Epithelial cell of proximal tubule (primary cell): ENCODE measurements at places on chromosomes 2 and 18. TPM values are rescaled to one million over a fixed set of nuclear protein-coding genes. Genes with fewer than 3 reads are reported as not detected.

GRCh38 chr2:191190861-191191552, 40.2 kb upstream of the STAT4 start:
- no peak for DNase-seq

GRCh38 chr2:166932032-166932431, 43.8 kb downstream of the XIRP2 start:
- DNase-seq = no peak

DNA sequence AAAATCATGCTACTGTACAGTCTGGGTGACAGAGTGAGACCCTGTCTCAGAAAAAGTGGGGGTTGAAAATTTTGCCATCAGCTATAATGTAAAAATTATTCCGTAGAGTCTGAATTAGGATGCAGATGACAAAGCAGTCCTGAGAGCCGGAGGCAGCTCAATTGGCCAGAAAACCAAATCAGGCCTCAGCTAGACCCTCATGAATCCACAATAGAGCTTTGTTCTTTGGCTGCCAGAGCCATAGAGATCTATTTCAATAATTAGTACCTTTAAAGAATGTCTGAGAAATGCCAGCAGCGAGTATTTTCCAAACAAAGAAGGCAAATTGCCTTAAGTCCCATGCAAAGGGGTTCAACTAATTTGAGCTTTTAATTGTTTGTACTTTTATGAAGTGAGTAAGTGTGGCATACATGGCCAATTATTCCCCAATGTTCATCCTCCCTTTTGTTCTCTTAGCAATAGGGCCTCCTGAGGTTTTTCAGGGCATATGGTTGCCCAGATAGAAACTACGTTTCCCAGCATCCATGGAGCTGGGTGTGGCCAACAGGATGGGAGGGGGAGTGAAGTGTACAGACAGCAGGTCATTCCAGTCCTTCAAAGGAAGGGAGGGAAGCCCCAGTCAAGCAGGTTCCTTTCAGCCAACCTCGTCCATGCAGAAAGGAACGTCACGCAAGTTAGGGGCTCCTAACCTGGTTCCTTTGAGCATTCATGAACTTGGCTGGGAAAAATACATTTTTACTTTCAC, 211.3 kb upstream of the APCDD1 start:
- DNase-seq = no peak

The OTOF gene
- total RNA-seq = not detected in 2 replicates

GRCh38 chr18:23703987-23704384, 14.7 kb downstream of the LAMA3 start:
- no peak for DNase-seq

DNA sequence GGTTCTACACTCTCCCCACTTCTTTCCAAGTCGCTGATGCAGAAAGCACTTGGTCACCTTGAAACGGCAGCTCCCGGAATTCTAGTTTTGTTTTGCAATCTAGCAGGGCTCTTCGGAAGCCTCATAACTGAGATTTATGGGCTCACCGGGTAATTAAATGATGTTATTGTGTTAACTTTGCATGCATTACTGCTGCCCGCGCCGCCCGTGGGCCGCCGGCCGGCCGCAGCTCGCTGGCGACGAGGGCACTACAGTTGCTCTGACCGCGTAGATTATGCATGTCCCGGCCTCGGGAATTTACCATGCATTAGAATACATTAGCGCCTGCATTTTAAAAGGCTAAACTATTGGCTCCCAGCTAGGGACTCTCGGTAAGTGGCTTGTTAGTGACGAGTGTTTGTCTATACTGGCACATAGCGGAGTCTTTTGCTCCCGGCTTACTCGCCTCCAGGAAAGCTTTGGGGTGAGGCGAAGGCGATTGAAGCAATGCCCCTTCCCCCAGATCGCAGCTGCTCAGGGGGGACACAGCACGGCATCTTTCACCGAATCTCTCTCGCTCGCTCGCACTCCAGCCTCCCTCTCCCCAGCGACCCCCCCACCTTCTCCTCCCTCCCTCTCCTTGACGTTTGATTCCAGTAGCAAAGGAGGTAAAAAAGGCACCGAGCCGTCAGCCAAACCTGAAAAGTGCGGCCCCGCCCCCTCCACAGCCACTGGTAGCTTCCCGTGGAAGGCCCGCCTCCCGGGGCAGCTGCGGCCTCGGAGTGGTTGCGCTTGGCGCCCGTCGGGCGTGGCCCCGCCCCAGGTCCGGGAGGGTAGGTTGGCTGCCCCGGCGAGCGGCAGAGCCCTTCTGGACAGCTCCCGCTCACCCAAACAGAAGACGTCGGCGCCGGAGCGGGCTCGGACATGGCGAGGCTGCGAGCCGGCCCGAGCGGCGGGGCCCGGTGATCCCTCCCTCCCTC, at the start of gene ONECUT2:
Gene ONECUT2 (plus strand): TSS at position 839 of the 959 bp plus-strand sequence. CDS start 343 bp downstream, outside the sequence.
- peak; percentile 31 for DNase-seq

GRCh38 chr18:11504962-11505361, 104.4 kb upstream of the SLC35G4 start:
- DNase-seq = no peak

GRCh38 chr18:62904396-62905285, 189.3 kb downstream of the PHLPP1 start:
- no peak for DNase-seq

The GALR1 gene
- not detected in 2 replicates for total RNA-seq

The ITGB1BP1 gene
- 62.6 and 73.8 TPM in 2 replicates for total RNA-seq

The IL36RN gene
- total RNA-seq = not detected in 2 replicates

GRCh38 chr2:179842498-179843153, 18.8 kb downstream of the ZNF385B start:
- no peak for DNase-seq

The ARHGEF33 gene
- total RNA-seq = under 0.01 and 0.22 TPM in 2 replicates

GRCh38 chr2:222514901-222515300, 90.6 kb downstream of the SGPP2 start:
- DNase-seq = no peak

DNA sequence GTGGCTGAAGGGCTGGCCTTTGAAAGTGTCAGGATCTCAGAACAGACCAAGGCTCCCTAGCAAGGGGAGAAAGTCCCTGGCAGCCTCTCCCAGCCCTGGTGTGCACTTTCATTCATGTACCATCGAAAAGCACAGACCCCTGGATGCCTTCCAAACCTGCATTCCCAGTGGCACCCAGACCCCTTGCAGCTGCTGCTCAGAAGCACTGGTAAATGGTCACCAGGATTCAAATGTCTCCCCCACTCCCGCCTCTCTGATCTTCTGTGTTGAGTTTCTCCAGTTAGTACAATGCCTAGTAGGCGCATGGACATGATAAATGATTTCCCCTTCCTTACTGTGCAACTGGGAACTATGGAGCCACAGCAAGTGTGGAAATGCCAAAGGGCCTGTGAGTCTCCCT, 180.0 kb downstream of the GLI2 start:
- DNase-seq = no peak

The CKAP2L gene
- total RNA-seq = 18.8 and 23.4 TPM in 2 replicates

The LBX2 gene
- total RNA-seq = 1.3 and 1.7 TPM in 2 replicates

GRCh38 chr2:73823916-73824523, 4.7 kb upstream of the STAMBP start:
- no peak for DNase-seq

DNA sequence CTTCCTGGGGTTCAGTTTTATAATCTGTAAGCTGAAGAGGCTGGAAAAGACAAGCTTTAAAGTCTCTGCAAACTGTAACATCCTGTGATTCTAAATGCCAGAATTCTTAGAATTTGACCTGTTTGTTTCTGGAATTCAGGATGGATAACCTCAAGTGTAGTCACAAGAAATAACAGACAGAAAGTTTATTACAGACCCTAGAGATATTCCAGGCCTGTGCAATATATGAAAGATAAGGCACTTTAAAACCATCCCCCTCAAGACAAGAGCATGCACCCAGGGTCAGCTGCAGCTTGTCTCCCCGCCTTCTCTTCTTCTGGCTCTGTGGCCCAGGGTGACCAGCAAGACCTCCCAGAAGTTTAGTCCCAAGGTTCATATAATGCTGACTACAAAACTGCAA, 298.7 kb upstream of the ACVR2A start:
- no peak for DNase-seq

DNA sequence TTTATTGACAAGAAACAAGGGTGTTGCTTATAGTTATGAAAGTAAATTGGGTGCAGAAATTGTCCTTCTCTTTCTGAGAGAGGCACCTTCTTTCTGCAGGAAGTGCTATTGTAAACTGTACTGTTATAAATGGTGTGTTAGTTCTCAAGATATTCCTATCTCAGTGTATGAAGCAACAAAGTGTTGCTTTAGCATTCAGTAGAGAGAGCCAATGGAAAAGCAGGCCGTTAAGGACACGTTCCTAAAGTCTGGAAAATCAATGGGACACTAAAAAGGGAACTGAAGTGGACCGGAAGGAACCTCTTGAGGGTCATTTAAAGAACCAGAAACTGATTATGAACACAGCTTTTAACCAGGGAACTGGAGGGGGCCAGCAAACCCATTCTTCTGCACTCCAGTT, 510.0 kb upstream of the ZEB2 start:
- no peak for DNase-seq

GRCh38 chr18:47978141-47978540, 47.7 kb upstream of the SMAD2 start:
- DNase-seq = no peak

- DNase-seq = no peak
Measured at GRCh38 chr2:240958366-240959213, 39.8 kb upstream of the SNED1 start.

The ASB1 gene
- total RNA-seq = 23.5 and 29.7 TPM in 2 replicates

The TSPYL6 gene
- not detected in 2 replicates for total RNA-seq

DNA sequence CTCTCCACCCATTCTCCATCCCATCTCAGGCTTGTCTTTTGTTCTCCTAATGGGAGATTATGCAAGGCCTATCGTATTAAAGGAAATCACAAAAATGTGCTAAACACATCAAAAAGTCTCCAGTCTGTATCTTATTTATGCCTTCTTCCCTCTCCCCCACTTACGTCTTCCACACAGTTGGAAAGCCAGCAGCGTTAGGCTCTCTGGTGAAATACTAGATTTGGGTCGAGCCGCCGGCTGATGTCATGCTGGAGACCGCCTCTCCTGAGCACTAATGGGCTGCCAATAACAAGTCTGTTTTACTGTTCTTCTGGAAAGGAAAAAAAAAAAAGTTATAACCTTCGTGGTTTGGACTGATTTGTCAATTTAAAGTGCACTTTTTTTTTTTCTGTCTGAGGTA, 182.7 kb upstream of the SIX2 start:
- no peak for DNase-seq

DNA sequence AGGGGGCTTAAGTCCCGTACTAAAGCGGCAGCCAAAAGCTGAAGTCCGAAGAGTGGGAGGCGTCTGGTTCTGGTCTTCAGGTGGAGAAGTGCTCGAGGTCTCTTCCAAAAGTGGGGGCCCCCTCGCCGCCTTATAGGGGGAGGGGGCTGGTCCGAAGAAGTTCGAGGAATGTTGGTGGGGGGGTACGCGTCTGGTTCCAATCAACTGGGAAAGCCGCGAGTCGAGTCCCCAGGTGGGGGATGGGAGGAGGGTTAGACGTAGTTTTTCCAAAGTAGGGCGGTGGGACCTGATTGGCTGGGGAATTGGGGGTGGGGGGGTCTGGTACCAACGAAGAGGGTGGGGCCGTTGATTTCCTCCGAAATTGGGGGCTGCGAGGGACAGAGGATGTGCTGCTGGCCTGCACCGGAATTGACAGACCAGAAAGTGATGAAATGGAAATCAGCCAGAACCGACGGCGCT, 594 bp downstream of the ITM2C start:
- no peak for DNase-seq

DNA sequence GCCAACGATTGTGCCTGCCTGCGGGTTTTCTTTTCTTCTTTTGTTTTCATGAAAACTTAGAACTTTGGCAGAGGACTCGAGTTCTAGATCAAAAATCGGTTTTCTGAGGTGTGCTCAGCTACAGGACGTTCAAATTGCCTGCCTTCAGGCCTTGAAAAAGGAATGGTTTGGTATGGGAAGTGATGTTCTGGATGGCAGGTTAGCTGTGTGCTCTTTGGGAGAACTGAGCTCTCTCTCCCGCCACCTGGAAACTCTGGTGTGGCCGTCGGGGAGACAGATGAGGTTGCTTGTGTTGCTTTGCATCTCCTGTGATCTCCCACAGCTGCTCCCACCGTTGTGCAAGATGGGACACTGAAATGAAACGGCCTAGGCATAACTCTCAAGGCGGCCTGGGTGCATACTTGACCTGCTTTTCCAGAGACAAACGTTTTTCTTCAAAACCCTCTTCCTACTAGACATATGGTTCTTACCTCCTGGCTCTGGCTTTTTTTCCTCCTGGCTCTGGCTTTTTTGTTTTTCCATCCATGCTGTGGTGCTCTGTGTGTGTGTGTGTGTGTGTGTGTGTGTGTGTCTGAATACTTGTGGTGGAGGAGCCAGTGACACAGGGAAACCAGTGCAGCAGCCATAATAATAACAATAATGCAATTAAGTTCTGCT, 2.0 kb downstream of the FMNL2 start:
- no peak for DNase-seq

The NPHP1 gene
- total RNA-seq = 3.1 and 5.3 TPM in 2 replicates

DNA sequence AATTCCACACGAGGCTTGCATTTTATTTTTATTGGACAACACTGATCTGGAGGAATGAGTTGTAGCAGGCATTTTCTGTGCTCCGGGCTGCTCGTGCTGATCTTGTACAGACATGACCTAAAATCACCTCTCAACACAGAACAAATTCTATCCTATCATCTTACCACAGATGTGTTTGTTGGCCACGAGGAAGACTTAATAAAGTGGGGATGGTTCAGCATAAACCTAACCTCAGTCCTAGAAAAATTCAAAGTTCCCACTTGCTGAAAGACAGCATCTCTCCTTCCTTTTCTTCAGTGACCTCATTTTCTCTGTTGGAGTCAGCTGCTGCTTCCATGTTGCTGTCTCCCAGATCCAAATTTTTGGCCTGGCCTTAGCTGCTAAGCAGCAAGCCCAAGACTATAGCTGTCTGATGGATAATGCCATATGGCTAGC, 45.3 kb downstream of the RBKS start:
- no peak for DNase-seq

The MYOM1 gene
- total RNA-seq = 0.12 and 0.14 TPM in 2 replicates

The CFAP53 gene
- total RNA-seq = 0.22 and 0.69 TPM in 2 replicates

The ANKRD30BL gene
- not detected in 2 replicates for total RNA-seq

- no peak for DNase-seq
Measured at GRCh38 chr18:78739882-78740677, 239.5 kb upstream of the SALL3 start.

DNA sequence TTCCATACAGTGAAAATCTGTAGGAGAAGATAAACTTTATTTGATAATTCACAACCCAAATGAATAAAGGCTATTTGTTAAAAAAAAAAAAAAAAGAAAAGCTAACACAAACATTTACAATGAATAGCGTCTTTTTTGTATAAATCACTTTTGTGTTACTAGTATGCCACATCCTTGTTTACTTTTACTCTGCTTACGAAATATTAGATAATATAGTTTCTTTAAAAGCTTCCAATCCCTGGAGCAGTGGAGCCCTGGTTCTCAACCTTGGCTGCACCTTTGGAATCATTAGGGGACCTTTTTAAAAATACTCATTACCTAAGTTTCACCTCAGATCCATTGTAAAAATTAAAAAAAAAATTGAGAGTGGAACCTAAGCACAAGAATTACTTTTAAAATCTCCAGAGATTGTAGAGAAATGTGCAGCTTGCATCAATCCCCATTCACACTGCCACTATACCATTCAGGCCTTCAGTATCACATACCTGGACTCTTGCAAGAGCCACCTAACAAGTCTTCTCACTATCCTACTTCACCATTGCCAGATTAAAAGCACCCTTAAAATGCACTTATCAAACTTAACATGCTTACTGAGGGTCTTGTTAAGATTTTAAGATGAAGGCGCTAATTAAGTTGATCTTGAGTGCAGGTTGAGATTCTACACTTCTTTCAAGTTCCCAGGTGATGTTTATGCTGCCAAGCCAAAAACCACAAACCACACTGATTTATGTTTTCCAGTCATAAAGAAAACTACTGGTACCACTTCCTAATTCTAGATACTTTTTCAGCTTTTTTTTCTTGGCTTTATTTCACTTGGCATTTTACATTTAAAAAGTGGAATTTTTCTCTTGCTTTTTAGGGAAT, 59.7 kb upstream of the ZC3H15 start:
- DNase-seq = no peak
